CD14-positive monocyte (primary cell): ENCODE measurements at places on chromosomes 7 and 10.

DNA sequence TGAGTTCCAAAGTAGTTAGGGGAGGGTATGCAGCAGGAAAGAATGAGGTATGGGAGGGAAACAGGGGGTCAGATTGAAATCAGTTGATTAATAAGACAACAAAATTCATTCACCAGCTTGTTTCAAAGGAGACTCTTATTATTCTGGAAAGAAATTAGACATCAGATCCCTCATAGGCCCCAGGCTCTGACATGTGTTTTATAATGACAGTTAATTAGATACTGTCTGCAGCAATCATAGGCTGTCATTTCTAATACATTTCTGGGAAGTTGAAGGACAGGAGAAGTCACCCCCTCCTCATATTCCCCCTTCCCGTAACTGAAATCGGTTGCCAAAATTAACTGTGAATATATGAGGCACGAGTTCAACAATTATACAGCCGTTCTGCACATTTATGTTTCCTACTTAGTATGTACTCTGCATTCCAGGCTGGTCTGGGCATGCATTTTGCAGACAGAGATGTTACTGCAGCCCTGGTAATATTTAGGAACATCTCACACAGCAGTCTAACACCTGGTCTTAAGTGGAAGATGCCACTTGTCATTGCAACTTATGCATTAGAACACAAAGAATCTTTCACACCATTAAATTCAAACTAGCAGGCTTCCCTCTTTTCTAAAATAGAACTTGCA is 355.2 kb upstream of the LRGUK start:
- H3K4me1 ChIP-seq: no peaks in the 10 kb centered on the region
- no peaks in the 10 kb centered on the region for H3K36me3 ChIP-seq
- H3K27me3 ChIP-seq: no peaks in the 10 kb centered on the region
- DNase-seq: no peak
- H3K4me3 ChIP-seq: no peak overlapping the region

DNA sequence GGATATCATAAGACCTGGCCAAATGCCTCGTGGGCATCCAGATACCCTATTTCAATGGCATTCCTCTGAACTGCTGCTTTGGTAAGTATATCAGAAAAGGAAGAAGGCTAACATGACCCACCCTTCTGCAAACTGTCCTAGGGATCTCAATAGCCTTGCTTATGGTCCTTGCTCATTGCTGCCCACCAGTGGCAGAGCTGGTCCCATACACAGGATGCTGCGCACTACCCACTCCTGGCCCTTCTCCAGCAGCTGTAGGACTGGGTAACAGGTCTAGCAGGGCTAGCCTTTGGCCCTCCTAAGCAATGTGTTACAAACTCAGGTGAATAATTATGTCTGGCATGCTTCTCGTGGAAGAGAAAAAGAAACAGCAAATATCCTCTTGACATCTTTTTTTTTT is 72.5 kb downstream of the C10orf90 start:
- H3K27ac ChIP-seq: no peak overlapping the region
- no peaks in the 10 kb centered on the region for H3K27me3 ChIP-seq
- DNase-seq: no peak

- H3K27me3 ChIP-seq: no peaks in the 10 kb centered on the region
- no peak for DNase-seq
- no peak overlapping the region for H3K27ac ChIP-seq
- peaks cover 5% of the 10 kb centered on the region for H3K36me3 ChIP-seq
Observed at GRCh38 chr7:132876576-132876975, 205.3 kb downstream of the CHCHD3 start.

DNA sequence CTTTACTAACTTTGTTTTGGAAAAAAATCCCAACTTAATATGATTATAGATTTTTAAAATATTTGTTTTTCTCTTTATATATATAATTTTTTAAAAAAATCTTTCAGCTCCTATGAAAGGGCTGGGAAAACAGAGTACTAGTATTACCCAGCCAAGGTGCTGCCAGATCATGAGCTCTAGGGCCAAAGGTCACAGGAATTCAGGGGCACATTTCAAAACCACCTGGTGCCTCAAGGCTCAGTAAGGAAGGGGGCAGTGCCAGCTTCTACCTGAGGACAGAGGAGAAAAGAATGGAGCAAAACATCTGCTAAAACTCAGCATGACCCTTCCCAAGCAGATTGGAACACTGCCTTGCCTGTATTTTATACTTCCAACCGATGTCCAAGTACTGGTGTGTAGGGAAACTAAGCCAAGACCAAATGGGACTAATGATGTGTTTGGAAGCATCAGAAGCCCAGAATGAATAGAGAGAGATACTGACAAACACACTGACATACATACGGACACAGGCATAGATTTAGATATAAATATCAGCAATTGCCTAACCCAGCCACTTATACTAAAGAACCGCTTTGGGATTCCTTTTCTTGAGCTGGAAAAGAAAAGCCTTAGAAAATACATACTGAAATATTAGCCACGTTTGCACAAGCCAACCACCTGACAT is 667.3 kb downstream of the PARD3 start:
- no peak overlapping the region for H3K4me3 ChIP-seq
- H3K4me1 ChIP-seq: no peaks in the 10 kb centered on the region
- no peak overlapping the region for H3K27ac ChIP-seq
- no peaks in the 10 kb centered on the region for H3K27me3 ChIP-seq

DNA sequence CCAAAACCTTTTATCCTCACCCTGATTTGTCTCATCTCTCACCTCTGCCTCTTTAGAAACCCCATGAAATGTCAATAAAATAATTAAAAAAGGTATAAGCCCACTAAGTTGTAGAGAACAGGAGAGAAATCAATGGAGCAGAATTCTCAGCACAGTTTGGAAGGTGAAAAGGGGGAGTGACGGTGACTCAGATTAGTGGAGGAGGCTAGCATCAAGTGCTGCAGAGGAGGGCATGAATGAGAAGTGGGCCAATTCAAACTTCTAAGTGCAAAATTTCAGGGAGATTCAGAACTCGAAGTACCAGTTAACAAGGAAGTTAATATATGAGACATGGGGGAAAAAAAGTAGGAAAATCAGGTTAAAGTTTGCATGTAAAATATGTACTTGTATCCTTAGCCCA is 34.9 kb upstream of the ETV1 start:
- no peak overlapping the region for H3K27ac ChIP-seq
- no peaks in the 10 kb centered on the region for H3K4me1 ChIP-seq
- no peak for DNase-seq
- no peak overlapping the region for H3K4me3 ChIP-seq
- H3K27me3 ChIP-seq: no peaks in the 10 kb centered on the region

GRCh38 chr7:157555313-157555712 is 218.5 kb downstream of the DNAJB6 start:
- H3K4me3 ChIP-seq: no peak overlapping the region
- H3K4me1 ChIP-seq: no peaks in the 10 kb centered on the region
- no peaks in the 10 kb centered on the region for H3K27me3 ChIP-seq
- no peak overlapping the region for H3K27ac ChIP-seq
- no peak for DNase-seq

DNA sequence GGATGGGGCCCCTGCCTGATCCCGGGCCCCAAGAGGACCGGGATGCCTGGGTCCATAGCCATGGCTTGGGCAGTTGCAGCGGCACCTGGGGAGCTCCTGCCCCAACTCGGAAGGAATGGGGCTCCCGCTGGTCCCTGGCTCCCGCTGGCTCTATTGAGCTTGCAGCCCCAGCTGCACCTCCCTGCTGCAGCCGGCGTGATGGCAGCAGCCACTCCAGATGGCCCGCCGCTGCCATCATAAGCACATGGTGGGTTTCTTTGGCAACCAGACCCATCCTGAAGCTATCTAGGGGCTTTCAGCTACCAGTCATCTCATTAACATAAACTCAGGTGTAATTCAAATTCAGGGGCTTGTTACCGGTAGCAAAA is 11.1 kb upstream of the DNMBP start:
- no peaks in the 10 kb centered on the region for H3K27me3 ChIP-seq
- H3K36me3 ChIP-seq: no peaks in the 10 kb centered on the region

GRCh38 chr10:91247360-91248111 is 27.1 kb downstream of the PCGF5 start:
- DNase-seq: no peak
- peaks cover 8% of the 10 kb centered on the region for H3K36me3 ChIP-seq
- peaks cover 6% of the 10 kb centered on the region for H3K4me1 ChIP-seq
- no peak overlapping the region for H3K27ac ChIP-seq

DNA sequence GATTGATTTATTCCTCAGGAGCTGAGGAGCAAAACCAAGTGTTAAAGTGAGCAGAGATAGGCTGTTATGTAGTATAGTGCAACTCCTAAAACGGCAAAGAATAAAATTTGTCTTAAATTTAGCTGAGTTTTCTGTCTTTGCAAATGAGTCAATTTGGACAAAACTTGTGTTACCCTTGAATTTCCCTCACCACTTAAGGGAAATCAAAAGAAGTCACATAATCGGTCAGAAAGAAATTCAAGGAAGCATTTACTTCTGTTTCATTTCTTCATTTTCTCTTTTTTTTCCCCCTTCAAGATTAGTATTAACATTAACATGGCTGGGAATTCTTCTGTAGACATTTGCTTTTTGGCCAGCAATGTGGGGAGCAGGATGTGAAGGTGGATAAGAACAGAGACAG is 13.9 kb downstream of the LSMEM1 start:
- DNase-seq: no peak
- no peak overlapping the region for H3K27ac ChIP-seq
- H3K4me1 ChIP-seq: no peaks in the 10 kb centered on the region

GRCh38 chr7:28623863-28624262 is 211.5 kb downstream of the CREB5 start:
- H3K27ac ChIP-seq: no peak overlapping the region
- no peaks in the 10 kb centered on the region for H3K36me3 ChIP-seq
- no peak for DNase-seq

- H3K4me3 ChIP-seq: no peak overlapping the region
- H3K27me3 ChIP-seq: no peaks in the 10 kb centered on the region
- DNase-seq: no peak
Observed at GRCh38 chr10:100104300-100104699, 22.6 kb upstream of the CPN1 start.

GRCh38 chr7:122379491-122379890 is 74.9 kb upstream of the FEZF1 start:
- no peaks in the 10 kb centered on the region for H3K36me3 ChIP-seq
- DNase-seq: no peak
- no peaks in the 10 kb centered on the region for H3K4me1 ChIP-seq
- no peaks in the 10 kb centered on the region for H3K27me3 ChIP-seq
